Liver (tissue), 10 donors: ENCODE measurements at places on chromosomes 7 and 10.

DNA sequence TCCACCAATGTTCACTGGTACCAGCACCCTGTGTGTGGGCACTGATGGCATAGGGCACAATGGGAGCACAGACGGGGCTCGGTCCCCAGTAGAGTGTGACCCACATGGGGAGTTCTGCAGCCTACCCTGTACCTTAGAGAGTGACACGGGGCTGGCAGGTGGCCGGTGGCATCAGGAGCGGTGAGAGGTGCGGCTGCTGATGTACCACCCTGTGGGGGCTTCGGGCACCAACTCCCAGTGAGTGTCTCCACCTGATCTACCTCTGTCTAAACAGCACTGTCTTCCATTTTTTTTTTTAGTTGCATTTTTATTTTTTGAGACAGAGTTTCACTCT lies 4.1 kb downstream of the JAKMIP3 start:
- DNase-seq = no peak

GRCh38 chr10:121854809-121855445 lies 72.9 kb downstream of the ATE1 start:
- peak; percentile 42 for DNase-seq

- DNase-seq = no peak
Measured at GRCh38 chr10:5284311-5285057, 80.3 kb upstream of the UCN3 start.

- no peak for DNase-seq
Measured at GRCh38 chr10:31709028-31709427, 219.6 kb downstream of the ARHGAP12 start.

DNA sequence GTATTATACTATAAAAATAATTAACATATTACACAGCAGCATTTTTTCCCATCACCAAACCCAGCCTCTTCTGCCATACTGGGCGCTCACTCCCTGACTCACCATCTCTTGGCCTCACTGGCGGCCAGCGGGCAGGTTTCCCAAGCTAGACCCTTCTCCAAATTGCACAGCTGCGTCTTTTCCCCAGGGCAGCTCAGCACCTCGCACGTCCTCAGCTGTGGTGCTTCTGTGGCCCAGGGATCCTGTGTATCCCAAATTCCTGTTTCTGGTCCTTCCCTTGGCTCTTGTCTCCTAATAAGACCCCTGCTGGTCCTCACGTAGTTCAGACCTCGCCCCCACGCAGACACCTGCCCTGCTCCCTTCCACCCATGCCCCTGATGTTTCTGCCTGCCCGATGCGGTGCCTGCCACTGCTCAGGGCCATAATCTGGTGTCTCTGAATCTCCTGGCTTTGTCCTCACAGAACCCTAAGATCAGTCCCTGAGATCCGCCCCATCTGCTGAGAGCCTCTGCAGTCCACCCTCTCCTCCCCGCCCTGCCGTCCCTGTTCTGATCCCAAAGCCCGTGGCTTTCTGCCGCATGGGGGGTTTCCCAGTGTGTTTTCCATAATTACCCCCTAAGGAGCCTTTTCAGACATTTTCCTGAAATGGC lies 290.1 kb downstream of the TCERG1L start:
- no peak for DNase-seq

- no peak for DNase-seq
Measured at GRCh38 chr10:86699541-86699940, 31.2 kb downstream of the LDB3 start.

DNA sequence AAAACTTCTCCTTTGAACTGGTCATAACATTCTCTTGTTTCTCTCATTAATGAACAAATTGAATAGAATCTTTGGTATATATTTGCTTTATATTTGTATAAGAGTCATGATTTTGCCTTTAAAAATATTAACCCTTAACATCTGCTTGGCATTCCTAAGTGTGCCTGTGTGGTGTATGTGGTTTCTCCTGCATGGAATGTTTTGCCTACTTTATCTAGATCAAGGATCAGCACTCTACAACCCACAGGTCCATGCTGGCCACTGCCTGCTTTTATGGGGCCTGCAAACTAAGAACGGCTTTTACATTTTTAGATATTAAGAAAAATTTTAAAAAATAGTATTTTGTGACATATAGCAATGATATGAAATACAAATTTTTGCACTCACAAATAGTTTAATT lies 4.3 kb upstream of the LAMB4 start:
- no peak for DNase-seq

GRCh38 chr10:119209035-119209735 lies 1.8 kb downstream of the GRK5 start:
- DNase-seq = peak; percentile 66

GRCh38 chr7:117562759-117563158 lies 82.9 kb downstream of the CFTR start:
- DNase-seq = no peak

DNA sequence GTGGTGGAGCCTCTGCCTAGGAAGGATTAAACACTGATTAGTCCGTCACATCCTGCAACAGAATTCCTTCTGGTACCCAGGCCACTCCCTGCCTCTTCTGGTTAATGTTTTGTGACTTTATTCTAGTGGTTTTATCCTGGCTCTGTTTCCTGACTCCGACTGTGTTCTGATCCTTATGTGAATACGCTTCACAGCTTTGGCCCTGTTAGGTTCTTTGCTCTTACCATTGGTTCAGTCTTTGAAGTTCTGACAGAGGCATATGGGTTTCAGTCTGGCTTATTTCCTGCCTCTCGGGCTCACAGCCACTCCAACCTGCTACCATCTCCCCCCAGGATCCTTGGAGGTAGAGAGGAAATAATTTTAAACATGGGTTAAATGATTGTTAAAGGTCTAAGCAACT lies 23.2 kb upstream of the FGL2 start:
- no peak for DNase-seq

- DNase-seq = no peak
Measured at GRCh38 chr10:112649822-112650152, 202.8 kb downstream of the VTI1A start.

GRCh38 chr10:56547163-56547562 lies 186.1 kb upstream of the ZWINT start:
- no peak for DNase-seq

- DNase-seq = no peak
Measured at GRCh38 chr7:76997381-76998284, 34.5 kb downstream of the SPDYE17 start.

GRCh38 chr10:86180861-86181260 lies 185.7 kb downstream of the GRID1 start:
- DNase-seq = no peak

GRCh38 chr7:139452958-139453672 lies 30.4 kb downstream of the KLRG2 start:
- no peak for DNase-seq
